ENCODE measurements at places on chromosomes 2 and 18.

DNA sequence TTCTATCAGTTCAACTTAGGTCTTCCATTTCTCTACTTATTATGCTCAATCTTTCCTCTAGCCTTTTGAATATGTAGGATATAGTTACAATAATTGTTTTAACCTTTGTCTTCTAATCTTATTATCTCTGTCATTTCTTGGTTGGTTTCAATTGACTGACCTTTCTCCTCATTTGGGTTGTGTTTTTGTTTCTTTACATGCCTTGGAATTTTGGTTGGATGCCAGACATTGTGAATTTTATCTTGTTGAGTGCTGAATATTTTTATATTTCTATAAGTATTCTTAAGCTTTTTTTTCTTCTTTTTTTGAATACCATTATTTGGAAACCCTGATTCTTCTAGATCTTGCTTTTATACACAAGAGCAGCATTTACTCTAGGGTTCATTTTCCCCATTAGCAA, 30.7 kb upstream of the TMEM247 start:
- DNase-seq: no peak

DNA sequence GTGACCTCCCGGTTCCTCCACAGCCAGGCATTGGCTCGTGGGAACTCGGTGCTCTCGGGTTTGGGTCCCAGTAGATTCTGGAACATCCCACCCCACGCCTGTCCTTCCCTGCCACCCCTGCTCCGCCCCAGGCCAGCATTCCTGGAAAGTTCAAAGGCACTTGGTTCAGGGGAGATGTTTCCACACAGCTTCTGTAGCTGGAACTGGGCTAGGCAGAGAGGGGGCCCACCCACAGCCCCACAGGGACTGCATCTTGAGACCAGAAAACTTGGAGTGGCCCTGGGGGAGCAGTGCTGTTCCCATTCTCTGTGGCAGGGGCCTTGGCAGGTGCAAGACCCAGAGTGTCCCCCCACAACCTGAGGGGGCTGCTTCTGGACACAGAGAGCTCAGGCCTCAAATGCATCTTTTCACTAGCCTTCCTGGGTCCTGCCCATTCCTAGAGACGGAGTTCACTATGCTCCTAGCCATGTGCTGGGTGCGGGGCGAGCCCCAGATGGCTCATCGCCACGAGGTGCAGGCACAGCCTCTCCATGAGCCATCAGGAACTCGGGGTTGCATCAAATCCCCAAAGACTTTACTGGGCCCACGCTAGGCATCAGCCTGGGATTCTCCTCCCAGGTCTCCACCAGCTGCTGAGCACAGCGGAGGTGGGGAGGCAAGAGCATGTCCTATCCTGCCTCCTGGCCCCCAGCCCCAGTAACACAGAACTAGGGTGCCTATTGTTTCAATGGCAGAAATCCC, 68.7 kb downstream of the ZFP36L2 start:
- no peak for DNase-seq

GRCh38 chr2:142897807-142898206, 20.3 kb downstream of the KYNU start:
- no peak for DNase-seq

GRCh38 chr2:85780316-85781012, 26.7 kb downstream of the ATOH8 start:
- no peak for DNase-seq

- DNase-seq: peak; percentile 29
These were observed at the start of gene LGALSL for GRCh38 chr2:64453770-64454385. TSS of gene LGALSL (plus strand) at chr2:64454162. CDS start at chr2:64454546, 384 bp downstream.

DNA sequence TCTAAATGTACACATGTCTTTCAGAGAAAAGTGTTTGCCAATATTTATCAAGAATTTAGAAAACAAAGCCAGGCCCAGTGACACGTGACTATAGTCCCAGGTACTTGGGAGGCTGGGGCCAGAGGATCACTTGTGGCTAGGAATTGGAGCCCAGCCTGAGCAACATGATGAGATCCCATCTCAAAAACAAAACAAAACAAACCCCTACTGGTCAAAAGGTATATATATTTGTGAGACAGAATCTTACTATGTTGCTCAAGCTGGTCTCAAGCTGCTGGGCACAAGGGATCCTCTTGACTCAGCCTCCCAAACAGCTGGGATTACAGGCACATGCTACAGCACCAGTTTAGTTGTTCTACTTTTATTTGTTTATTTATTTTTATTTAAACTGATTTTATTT, 79.2 kb downstream of the ZDBF2 start:
- no peak for DNase-seq

- no peak for DNase-seq
These were observed 252.0 kb downstream of the CELF4 start for GRCh38 chr18:37313624-37314023.

DNA sequence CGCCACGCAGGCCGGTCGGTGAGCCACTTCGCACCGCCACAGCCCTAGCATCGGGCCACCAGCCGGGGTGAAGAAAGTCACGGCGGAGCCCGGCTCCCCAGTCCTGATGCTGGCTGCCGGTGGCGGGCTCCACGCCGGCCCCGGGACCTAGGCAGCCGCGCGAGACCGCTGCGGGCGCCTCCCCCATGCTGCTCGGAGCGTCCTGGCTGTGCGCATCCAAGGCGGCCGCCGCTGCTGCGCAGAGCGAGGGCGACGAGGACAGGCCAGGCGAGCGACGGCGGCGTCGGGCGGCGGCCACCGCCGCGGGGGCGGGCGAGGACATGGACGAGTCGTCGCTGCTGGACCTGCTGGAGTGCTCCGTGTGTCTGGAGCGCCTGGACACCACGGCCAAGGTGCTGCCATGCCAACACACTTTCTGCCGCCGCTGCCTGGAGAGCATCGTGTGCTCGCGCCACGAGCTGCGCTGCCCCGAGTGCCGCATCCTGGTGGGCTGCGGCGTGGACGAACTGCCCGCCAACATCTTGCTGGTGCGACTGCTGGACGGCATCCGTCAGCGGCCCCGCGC, 433 bp downstream of the SH3RF3 start:
- DNase-seq: peak; percentile 40

GRCh38 chr2:7539077-7539476, 621.9 kb downstream of the RNF144A start:
- DNase-seq: peak; percentile 8

DNA sequence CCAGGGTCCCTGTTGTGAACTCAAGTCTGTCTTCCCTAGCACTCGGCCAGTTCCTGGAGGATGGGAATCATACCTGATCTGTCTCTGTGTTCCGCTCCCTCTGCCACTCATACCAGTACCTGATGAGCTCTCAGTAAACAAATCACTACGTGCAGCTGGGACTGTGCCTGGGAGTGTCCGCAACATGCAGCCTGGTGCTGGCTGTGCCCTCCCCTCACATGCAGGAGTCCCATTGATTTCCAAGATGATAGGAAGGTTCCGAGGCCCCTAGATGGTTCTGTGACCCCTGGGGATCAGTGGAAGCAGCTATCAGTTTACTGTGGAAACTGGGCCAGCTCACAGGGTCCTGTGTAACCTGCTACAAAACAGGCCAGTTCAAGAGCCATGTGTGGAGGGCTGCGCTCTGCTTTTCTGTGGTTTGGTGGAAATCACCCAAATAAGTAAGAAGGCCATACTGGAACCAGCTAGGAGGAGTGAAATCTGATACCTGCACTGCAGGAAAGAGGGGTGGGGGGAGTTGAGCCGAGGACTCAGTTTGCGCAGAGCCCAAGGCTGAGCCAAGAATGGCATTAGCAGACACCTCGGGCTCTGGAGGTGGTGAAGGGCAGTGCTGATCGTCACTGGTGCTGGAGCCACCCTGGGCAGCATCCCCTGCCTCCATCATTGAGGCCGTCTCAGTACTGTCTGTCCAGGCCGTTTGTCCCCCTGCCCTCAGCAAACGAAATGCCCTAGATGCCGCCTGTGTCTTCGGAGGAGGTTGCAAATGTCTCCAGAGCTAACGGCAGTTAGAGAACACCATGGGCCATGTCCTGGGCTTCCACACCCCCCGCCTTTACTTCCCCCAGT, 93.3 kb downstream of the KLHL29 start:
- no peak for DNase-seq

DNA sequence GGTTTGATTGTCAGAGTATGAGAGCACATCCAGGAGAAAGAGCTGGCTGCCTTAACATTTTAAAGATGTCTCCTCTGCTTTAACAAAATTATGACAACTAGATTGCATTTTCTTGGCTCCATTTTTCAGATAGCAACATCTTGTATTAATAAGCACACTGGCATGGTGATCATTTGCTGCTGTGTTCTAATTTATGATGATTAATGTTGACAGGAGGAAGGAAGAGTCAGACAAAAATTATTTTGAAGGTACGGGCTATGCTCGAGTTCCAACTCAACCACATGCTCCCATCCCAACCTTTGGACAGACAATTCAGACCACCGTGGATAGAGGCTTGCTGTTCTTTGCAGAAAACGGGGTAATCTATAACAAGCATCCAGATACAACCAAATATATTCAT, 98.2 kb upstream of the TTC39C start:
- DNase-seq: no peak
